ENCODE measurements at places on chromosomes 16 and 17. TPM values are rescaled to one million over a fixed set of nuclear protein-coding genes. Genes with fewer than 3 reads are reported as not detected.

DNA sequence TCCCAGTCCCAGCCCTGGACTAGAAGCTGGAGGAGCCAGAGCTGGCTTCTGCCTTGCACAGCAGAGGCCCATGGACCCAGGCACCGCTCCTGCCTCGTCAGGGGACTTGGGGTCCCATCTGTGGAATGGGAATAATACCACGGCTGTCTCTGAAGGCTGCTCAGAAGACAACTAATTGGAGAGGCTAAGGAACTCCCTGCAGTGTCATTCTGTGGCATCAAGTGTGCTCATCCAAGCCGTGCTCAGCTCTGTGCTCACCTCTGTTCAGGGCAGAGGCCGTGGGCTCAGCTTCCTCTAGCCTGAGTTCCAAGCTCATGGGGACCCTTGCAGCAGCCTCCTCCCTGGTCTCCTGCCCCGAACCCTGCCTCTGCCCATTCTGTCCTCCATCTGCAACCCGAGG, 31.8 kb downstream of the BEAN1 start:
- DNase-seq, result no peak

- no peak for DNase-seq
Observed at GRCh38 chr17:4195306-4195705, 52.3 kb downstream of the CYB5D2 start.

DNA sequence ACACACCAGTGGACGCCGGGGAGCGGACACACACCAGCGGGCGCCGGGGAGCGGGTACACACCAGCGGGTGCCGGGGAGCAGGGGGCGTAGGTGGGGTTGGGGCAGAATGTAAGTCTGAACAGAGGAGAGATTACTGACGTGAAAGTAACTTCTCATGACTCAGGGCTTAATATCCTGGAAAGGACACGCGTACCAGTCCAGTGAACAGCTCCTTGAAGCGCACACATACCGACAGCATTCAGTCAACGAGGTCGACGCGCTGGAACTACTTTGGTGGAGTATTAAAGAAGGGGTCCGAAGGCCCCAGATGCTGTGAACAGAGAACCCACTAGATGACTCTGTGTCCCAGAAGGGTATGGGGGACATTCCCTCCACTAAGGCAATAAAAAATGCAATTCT, 129.6 kb downstream of the ENGASE start:
- DNase-seq, result no peak

DNA sequence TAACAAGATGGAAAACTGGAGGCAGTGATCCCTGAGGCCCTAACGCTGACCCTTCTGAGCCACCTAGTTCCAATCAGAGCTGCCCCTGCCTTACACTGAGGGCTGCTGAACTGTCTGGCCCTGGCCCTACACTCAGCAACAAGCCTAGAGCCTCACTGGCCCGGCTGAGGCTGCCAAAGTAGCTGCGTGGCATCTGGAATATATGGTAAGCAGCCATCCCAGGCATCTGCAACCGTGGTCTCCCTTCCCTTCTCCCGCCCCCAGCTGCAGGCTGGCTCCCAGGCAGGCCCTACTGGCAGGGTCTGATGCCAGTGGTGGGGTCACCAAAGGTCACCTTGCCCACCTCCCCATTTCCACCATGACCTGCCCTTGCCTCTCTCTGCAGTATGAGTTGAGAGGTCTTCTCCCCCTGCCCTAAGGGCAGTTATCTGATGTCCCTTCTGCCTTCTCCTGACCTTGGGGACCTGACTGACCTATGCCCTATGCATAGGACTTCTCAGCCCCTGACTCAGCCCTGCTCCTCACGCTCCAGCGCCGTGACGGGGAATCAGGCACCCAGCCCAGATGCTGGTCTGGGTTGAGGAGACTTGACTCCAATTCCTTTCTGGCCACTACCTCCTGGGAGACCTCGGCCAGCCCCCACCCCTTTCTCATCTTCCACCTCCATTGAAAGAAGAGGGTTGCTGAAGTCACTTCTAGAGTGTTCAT, 45.3 kb downstream of the CPNE2 start:
- no peak for DNase-seq

DNA sequence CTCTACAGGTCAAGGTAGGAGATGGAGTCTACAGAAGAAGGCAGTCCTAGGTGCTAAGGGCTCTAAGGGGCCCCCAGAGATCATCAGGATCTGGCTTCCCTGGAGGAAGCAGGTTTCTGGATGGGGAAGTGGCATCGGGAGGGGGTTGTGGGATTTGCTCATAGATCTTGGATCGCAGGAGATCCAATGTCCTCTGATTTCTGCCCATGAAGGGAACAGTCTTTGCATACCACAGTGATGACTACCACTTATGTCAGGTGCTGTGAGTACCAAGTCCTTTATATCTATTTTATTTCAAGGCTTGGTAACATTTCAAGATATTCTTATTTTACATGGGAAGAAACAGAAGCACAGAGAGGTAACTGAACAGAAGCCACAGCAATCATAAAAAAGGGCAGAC, 164.0 kb downstream of the RGS9 start:
- DNase-seq, result no peak

DNA sequence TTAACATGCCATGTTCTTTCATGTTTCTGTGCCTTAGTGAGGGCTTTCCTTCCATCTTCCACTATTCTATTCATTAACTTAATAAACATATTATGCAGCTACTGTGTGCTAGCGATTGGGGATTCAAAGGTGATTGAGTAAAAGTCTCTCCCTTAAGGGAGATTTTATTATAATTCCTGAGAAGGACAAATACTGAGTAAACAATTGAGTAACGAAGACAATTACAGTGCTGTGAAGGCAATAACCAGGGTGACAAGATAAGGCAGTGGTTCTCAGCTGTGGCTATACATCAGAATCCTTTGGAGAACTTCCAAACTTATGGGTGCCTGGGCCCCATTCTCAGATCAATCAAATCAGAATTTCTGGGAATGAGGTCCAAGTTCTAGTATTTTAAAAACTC, 353.3 kb downstream of the CA10 start:
- DNase-seq, result no peak

GRCh38 chr16:7334801-7335560, 2.3 kb downstream of the RBFOX1 start:
- DNase-seq, result no peak

GRCh38 chr17:45346216-45347015, 29.6 kb upstream of the MAP3K14 start:
- DNase-seq, result no peak

- DNase-seq, result peak; percentile 37
Observed at GRCh38 chr17:7613769-7614424, 800 bp downstream of the FXR2 start.

- DNase-seq, result no peak
Observed at GRCh38 chr17:39143552-39144093, 7.8 kb downstream of the PLXDC1 start.

DNA sequence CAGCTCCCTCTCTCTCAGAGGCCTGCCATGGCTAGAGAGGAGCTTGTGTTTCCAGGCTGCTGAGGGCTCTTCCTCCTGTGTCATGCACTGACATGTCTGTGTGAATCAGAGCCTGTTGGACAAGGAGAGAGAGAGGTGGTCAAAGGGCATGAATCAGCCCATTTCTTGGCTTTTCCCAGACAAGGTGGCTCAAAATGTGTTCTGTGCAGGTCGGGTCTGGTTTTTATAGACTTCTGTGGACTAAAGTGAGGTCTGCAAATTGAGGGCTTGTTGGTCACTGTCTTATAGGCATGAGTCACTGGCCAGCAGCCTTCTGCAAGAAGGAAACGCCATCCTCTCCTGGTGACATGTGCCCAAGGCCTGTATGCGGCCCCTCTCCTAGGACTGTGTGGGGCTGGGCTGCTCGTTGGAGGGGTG, 97.9 kb downstream of the FOXL1 start:
- peak; percentile 98 for DNase-seq

The HOXB1 gene
- polyA plus RNA-seq, result not detected

The MPP2 gene
- 0.75 TPM for polyA plus RNA-seq

The CAPNS2 gene
- polyA plus RNA-seq, result 0.82 TPM
